ENCODE measurements at places on chromosomes 12 and 14.

- no peak for DNase-seq
Measured at GRCh38 chr14:92794547-92794941, 439 bp downstream of the GOLGA5 start.

DNA sequence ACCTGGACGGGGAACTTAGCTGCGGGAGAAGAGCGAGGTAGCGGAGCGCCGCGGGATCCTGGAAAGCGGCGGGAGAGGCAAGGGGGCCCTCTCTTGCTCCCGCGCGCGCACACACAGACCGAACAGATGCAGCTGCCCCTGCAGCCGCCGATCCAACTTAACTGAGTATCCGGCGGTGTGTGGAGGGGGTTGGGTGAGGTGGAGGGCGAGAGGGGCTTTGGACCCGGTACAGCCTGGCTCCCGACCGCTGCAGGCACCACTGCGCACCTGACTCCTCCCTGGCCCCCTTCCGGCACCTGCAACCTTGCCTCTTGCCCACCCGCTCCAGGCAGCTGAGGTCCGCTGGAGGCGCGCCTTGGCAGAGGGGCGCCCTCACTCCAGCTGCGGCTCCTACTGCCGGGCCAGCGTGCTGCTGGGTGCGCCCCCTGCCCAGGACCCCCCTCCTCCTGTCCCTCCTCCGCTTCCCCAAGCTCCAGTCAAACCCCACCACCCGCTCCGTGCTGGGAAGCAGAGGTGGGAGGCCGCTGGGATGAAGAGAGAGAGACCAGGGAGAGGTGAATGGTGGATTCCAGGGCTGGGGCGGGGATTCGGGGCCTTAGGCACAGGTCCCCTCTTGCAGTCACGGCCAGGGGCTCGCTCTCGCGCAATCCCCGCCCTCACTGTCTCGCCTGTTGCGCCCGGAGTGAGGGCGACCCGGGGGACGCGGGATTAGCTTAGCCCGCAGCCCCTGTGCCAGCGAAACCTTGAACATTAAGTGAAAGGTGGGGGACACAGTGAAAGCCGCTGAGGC, 2.6 kb downstream of the DIO3 start:
- DNase-seq: no peak

DNA sequence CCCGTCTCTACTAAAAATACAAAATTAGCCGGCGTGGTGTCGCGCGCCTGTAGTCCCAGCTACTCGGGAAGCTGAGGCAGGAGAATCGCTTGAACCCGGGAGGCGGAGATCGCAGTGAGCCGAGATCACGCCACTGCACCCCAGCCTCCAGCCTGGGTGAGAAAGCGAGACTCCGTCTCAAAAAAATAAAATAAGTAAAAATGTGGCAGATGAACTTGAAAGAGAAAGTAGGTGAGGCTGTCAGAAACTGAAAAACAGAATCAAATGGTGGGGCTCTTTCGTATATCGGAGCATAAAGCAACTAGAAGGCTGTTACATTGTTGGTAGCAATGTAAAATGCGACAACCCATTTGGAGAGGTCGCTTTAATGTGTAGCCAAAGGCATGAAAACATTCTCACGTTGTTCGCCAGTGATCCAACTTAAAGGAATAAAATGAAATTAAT, 767 bp upstream of the CCNT1 start:
- no peak for DNase-seq

- no peak for DNase-seq
Measured at GRCh38 chr14:104314251-104314941, 176.0 kb downstream of the KIF26A start.

- DNase-seq: peak; percentile 68
Measured at GRCh38 chr14:93219103-93219726, 12.2 kb downstream of the UBR7 start.

- no peak for DNase-seq
Measured at GRCh38 chr12:80325167-80325959, 118.7 kb upstream of the PTPRQ start.

DNA sequence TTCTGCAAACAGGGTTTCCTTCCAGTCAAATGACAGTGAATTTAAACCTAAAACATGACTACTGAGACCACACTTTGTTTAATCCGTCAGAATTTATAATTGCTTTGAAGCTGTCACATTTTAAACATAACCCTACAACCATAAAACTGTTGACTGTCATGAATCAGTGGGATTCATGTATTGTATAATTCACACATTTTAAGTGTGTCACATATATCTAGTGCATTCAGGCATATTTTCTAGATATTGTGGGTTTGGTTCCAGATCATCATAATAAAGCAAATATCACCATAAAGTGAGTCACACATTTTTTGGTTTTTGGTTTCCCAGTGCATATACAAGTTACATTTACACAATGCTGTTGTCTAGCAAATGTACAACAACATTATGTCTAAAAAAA, 304.4 kb downstream of the TMEM132D start:
- no peak for DNase-seq

DNA sequence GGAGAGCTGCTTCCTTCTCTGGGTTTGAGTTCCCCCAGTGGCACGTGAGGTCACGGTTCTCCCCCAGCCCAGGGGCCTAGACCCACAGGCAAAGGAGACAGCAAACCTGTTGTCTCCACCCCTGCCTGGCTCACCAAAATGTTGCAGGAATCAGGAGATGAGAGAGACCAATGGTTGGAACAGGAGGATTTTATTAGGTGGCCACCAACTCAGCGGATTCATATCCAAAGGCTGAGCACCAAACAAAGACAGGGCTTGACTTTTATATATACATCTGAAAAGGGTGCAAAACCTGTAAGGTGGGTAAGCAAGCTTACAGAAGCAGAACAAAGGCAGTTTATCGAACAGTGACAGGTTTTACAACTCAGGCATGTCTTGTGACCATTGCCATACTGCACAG, 9.2 kb upstream of the ADAM21 start:
- DNase-seq: no peak

GRCh38 chr14:104400355-104400754, 179.2 kb upstream of the C14orf180 start:
- DNase-seq: no peak

DNA sequence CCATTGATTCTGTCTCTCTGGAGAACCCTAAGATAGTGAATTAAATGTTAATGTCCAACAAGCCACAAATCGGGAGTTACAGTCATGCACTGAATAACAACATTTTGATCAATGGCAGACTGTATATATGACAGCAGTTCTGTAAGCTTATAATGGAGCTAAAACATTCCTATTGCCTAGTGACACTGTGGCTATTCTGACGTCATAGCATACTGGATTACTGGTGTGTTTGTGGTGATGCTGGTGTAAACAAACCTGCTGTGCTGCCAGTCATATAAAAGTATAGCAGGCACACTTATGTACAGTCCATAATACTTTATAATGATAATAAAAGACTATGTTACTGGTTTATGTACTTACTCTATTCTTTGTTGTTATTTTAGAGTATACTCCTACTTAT, 56.7 kb upstream of the BICD1 start:
- no peak for DNase-seq

DNA sequence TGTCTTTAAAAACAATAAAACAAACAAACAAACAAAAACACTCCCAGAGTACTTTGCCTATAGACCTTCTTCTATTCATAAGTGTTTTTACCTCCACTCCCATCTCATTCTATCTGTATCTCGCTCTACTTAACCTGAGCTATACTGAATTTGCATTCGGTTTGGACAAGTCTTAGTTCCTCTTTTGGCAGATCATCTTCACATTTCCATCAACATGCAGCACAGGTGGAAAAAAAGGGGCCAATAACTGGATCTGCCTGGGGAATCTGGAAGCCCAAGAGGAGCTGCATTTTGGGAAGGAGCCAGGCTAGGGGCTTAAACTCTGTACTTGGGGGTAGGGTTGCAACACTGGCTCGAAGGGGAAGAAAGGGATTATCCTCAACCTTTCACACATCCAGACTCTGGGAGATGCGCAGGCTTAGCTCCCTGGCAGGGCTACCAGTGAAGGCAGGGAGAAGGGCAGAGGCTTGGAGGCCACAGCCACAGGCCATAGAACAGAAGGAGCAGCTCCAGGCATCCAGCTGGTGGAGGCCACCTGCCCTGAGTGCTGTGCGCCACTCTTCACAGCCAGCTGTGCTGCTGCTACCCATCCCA, 4.1 kb downstream of the NINJ2 start:
- no peak for DNase-seq

DNA sequence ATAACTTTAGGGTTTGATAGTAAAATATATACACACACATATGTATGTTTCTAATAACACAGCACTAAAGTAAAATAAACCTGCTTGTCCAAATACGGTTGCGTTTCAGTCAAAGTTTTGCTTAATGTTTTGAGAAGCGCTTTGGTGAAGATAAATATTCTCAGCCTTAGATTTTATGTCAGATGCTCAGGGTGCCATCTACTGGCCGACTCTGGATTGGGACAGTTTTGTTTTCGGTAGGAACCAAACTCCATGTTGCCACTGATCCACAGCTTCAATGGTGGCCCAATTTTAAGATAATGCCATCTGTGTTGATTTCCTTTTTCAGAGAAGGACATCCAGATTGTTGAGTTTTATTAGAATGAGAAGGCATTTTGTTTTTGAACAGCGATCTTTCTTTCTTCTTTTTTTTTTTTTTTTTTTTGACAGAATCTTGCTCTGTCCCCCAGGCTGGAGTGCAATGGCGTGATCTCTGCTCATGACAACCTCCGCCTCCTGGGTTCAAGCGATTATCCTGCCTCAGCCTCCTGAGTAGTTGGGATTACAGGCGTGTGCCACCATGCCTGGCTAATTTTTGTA, 43.1 kb downstream of the LLPH start:
- DNase-seq: peak; percentile 43

- no peak for DNase-seq
Measured at GRCh38 chr12:82015623-82016347, 256.6 kb upstream of the PPFIA2 start.

DNA sequence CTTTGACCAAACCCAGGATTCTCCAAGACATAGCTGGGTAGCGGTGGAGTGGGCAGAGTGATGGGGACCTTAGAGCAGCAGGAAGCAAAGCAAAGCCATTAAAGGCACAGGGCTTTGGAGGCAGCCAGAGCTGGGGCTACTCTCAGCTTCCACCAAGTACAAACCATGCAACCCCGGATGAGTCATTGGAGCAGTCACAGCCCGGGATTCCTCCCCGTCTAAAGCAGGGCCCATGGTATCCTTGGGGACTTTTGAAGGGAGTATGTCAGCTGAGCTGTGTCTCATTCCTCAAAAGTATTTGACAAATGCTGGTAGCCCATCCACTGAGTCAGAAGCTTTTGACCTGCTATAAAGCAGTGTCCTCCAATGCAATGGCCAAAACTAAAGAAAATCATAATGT, 9.7 kb upstream of the IFI27 start:
- DNase-seq: no peak

- DNase-seq: no peak
Measured at GRCh38 chr12:110109037-110109836, 14.9 kb upstream of the IFT81 start.

DNA sequence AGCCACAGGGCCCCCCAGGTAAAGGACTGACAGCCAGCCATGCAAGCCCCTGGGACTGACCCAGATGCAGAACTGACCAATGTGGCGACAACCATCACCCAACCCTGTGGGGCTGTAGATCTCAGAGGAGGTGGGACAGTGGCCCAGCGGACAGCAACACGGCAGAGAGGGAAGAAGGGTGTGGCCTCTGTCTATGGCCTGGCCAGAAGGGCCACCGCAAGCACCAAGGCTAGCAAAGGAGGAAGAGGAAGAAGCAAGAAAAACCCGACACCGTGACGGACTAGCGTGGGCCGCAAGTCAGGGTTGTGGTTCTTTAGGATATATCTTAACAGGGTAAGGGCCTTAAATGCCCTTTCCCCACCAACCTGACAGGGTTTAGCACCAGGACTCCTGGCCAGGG, 71.2 kb downstream of the ITPK1 start:
- no peak for DNase-seq

GRCh38 chr14:82724316-82724715, 1190.7 kb upstream of the SEL1L start:
- no peak for DNase-seq

GRCh38 chr14:106003351-106003750, 477.0 kb downstream of the TMEM121 start:
- DNase-seq: no peak

- DNase-seq: no peak
Measured at GRCh38 chr14:66315548-66315947, 170.6 kb upstream of the CCDC196 start.

DNA sequence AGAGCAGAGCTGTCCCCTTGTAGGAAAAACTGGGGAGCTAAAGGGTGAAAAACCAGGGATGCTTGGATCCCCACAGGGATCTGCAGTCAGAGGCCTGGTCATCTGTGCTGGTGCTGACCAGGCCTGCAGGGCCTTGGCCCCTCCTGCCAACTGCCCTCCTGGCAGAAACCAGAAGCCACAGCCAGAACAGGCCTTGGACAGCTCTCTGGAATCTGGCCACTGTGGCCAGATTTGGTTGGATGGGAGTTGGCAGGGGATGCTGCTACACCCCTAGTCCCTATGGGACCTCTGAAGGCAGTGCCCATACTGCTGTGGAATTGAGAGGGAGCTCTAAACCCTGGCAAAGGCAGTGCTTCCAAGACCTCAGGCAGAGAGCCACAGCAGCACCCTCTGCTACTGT, 9.2 kb upstream of the GPX2 start:
- no peak for DNase-seq

DNA sequence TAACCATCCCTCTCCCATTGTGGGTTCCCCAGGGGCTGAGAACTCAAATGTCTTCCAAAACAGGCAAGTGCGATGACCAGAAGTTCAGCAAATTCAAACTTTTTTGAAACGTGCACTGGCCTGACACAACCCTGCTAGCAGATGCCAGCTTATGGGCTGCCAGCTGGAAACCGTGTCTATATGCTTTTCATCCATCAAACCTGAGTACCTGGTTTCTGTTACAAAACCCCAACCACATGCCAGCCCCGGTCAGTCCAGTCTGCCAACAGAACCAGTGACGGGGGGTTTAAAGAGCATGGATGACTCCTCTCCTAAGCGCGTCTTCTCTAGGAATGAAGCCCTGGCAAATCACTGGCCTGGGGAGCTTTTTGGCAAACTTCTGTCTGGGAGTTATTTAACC, 189.7 kb downstream of the TTC7B start:
- no peak for DNase-seq

DNA sequence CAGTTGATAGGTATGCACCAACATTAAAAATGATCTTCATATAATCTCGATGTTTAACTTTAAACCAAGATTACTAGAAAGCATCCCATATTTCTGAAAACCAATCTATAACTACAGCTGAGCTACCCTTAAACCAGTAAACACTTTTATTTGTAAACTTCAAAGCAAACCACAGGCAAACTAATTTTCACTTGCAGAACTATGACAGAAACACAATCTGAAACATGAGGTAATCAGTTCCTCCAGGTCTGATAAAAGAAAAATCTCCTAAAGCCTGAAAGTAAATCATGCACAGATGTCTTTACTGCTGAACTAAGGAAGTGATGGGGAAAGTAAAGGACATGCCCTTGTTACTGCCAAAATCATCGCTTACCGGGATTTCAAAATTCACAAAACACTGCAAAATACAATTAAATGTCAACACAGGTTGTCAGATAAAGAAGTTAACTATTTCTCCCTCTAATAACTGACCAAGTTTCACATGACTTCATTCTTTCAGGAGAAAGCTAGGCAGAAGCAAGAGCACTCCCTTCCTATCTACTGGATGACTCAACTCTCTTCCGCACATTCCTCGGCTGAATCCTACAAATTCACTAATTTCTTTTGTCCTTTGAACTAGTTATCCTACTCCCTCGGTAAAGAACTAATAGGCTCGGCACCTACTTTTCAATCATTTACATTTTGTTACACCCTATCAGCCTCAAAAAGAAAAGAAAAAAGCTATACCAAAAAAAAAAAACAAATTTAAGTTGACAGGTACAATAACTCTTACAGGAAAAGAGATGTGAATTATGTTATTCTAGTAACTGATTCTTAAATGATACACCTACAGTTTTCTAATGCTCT, 1.4 kb downstream of the EEA1 start:
- DNase-seq: no peak
